ENCODE measurements at places on chromosomes 4 and X.
A peak's percentile ranks its signal among the peaks of the same experiment; 100 is the strongest.

- DNase-seq: no peak
These were observed 57.8 kb downstream of the PPP2R2C start for GRCh38 chr4:6414578-6414977.

- DNase-seq: no peak
These were observed 9.8 kb downstream of the ZBTB33 start for GRCh38 chrX:120260369-120260768.

DNA sequence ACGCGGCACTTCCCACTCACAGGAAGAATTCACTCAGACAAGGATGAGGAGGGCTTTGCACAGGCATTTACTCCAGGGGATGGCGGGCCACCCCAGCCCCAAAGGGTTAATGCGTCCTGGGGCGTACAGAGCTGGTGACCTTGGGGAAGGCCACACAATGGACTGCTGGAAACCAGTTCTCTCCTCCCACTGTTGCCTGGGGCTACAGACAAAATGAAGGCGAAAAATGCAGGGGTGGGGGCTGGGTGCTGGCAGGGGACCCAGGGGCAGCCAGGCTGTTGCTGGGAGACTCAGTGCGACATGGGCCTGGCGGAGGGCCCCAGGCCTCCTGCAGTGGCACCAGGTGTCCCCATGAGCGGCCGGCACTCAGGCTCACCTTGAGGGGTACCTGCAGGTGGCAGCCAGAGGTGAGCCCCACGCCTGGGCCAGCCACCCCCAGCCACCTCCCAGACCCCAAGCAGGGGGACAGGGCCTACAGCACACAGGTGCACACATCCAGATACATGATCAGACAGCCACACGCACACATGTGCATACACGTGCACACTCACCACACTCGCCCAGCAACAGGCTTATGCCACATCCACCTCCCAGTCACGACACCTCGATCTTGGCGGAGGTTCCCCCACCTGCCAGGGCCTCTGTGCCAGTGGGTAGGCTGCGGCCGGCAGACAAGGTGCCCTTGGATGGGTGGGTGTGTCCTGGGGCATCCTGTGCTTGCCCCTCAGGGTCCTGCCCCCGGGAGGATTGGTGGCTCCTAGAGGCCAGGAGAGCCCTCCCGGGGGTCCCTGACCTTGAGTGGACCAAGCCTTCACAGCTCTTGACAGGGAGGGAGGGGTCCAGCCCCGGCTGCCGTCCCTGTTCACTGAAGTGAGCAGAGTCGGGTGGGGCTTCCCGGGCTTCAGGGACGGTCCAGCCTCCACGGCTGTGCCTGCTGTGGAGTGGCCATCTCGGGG, 13.1 kb downstream of the NAT8L start:
- peak; percentile 12 for DNase-seq

DNA sequence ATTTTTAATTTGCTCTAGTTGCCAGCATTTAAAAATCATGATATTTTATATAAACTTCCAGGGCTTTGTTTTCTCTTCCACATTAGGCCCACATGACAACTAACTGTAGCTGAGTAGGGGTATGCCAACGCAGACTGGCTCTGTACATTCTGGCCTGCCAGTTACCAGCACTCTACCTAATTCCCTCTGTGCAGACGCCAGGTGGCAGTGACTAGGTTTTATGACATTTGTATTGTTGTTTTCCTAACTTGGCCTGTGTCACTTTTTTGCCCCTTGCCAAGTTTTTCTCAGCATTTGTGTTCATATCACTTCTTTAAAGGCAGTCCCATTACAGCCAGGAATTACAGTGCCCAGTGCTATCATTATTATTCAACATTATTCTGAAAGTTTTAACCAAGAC, 347.5 kb downstream of the NKX6-1 start:
- no peak for DNase-seq

DNA sequence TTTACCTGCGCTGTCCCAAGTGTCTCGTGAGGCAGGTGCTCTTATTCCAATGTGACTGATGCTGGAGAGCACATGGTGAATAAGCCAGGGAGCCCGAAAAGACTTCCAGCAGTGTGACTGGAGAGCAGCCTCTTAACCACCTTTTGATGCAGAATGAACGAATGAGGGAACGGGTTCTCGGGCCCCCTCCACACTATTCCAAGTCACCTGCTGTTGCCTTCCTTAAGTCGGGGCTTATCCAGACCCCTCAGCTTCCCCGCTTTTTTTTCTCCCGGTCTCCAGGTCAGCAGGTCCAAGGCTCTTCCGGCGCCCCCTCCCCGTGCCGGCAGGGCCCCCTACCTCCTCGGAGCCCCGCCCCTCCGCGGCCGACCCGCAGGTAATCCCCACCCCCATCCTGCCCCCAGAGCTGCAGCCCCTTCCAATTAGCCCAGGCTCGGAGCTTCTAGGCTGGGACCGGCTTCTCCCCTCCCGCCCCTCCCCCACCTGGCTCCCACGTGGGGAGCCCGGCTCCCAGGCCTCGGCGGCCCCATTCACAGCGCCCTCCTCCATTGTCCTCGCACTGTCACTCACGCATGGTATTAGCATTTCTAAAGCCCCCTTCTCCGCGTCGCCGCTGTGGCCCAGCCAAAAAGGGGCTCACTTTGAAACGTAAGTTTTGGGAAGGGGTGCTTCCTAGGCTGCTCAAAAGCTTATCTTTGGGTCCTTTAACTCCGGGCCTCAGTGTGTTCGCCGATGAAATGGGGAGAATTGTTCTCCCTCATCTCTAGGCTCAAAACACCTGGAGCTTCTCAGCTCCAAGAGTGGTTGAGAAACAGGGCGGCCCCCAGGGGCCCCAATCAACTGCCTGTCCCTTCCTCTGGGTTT, 56.2 kb upstream of the PJA1 start:
- DNase-seq: no peak

DNA sequence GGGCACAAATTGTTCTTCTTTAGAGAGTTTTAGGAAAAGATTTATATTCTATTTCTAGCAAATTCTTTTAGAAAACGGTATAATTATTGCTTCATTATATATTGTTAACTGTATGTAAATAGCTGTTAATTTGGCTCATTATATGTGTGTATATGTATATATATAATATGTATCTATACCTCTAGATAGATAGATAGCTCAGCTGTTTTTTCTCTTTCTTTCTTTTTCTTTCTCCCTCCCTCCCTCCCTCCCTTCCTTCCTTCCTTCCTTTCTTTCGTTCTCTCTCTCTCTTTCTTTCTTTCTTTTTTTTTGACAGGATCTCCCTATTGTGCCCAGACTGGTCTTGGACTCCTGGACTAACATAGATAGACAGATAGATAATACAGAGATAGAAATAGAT, 1538.8 kb downstream of the PCDH7 start:
- no peak for DNase-seq

DNA sequence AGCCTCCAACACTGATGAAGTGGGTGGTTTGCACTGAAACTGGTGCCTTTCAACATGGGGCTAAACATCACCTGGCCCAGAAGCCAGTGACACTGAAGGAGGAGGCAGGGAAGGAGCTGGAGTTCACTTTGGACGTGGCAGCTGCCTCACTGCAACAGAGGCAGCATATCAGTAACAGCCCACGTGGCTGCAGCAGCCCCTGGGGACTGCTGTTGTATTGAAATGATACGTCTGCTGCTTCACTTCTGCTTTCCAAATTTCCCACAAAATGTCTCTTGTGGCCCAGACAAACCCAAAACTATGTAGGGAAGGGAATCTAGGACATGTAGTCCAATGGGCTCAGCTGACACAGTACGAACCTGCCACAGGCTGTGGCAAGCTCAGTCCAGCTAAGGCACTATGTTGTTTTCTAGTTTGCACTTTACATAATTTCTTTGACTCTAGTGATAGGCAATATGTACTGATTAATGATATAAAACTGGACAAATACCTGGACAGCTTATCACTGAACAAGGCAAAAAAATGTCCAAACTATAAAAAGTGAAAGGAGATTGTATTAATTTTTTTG, 84.7 kb upstream of the RAPGEF2 start:
- DNase-seq: peak; percentile 48

DNA sequence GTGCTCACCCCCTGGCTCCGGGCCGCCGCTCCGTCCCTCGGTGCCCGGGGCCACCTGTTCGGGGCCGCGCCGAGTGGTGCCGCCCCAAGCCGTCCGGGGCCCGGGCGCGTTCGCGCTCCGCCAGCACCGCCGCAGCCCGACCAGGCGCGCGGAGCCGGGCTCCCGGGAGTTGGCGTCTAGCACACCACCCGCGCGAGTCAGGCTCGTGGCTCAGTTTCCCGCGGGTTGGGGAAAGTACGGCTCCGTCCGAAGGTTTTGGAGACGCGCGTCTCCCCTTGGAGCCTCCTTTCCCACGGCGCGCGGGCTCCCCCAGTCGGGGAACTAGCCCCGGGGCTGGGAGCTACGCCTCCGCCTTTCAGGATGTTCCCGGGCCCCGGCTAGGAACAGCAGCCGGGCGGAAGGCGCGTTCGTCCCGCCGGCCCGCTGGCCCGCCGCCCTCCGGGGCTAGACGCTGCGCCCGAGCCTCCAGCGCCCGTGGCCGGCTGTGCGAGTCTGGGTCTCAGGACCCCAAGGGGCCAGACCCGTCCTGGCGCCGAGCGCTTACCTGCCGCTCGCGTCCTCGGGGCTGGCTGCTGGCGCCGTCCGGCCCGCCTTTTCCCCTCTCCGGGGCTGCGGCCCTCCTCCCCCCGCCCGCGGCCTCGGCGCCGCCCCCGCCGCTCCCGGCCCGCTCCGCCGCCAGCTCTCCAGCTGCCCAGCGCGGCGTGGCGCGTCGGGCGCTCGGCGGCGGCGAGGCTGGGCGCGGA, at the start of gene ADGRG2:
TSS of gene ADGRG2 (minus strand) at position 571 of the 743 bp plus-strand sequence. CDS start 53,634 bp downstream, outside the sequence.
- DNase-seq: peak; percentile 28

GRCh38 chrX:56788229-56788628, 59.2 kb downstream of the NBDY start:
- DNase-seq: no peak

- DNase-seq: no peak
These were observed 21.9 kb downstream of the ARX start for GRCh38 chrX:24993879-24994278.

- DNase-seq: peak; percentile 65
These were observed at the start of gene TASL for GRCh38 chrX:30577362-30577991. Gene TASL, minus strand, starts transcription at chrX:30577766. Its CDS starts 17,411 bp downstream, at chrX:30560355.

DNA sequence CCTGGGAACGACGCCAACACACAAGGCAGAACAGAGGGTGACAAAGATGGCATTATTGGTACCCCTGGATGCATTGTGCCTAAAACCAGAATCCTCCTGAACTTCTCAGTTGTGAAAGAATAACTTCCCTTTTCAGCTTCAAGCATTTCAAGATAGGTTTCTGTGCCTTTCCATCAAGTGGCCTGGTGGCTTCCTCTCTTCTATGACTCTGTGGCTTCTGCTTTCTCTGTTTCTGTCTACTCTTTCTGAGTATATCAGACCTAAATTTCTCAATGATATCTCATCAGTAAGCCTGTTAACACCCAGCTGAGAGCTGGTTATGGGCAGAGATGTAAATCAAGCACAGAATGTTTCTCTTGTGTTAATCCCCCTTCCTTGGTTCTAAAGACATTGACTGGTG, 21.4 kb upstream of the FAM9B start:
- no peak for DNase-seq

GRCh38 chr4:78707793-78708192, 68.4 kb upstream of the BMP2K start:
- no peak for DNase-seq

DNA sequence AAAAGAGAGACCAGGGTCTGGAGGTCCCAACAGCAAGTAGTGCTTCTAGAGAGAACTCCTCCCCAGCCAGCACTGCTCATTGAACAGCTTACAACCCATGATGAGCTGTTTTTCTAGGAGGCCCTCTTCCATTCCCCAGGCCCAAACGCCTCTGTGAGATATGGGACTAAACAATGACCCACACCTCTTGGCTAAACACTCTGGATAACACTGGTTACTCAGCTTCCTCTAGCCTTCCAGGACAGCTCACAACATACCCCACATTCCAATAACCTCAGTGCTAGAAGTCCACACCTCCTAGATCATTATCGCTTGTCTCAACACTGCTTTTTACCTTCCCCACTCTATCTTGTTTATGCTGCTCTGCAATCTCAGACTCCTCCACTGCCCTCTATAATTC, 35.4 kb upstream of the PGRMC2 start:
- no peak for DNase-seq

GRCh38 chr4:156609421-156609820, 362.2 kb downstream of the PDGFC start:
- DNase-seq: no peak

- no peak for DNase-seq
These were observed 4.4 kb upstream of the HTATSF1 start for GRCh38 chrX:136493011-136493410.

DNA sequence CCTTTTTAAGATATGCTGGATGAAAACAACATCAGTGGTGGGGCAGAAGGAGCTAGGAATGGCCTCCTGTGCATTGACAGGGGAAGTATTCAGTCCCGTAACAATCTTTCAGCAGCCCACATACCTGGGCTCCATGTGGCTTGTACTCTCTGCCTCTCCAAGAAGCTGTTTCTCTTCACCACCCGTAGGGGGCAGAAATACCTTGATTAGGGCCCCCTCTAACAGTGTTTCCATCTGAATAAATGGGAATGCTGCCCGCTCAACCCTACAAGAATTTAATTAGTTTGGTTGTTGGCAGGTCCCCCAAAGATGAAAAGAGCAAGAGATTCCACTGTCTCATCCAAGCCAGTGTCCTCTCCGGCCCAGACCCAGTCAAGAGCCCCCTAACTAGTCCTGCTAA, 155.2 kb downstream of the SMIM20 start:
- DNase-seq: peak; percentile 45

- no peak for DNase-seq
These were observed 402.8 kb upstream of the CXorf51A start for GRCh38 chrX:147217334-147217733.

GRCh38 chrX:78950009-78950835, 5.0 kb downstream of the P2RY10 start:
- DNase-seq: no peak

GRCh38 chrX:57652705-57653104, 27.4 kb downstream of the NLRP2B start:
- no peak for DNase-seq

DNA sequence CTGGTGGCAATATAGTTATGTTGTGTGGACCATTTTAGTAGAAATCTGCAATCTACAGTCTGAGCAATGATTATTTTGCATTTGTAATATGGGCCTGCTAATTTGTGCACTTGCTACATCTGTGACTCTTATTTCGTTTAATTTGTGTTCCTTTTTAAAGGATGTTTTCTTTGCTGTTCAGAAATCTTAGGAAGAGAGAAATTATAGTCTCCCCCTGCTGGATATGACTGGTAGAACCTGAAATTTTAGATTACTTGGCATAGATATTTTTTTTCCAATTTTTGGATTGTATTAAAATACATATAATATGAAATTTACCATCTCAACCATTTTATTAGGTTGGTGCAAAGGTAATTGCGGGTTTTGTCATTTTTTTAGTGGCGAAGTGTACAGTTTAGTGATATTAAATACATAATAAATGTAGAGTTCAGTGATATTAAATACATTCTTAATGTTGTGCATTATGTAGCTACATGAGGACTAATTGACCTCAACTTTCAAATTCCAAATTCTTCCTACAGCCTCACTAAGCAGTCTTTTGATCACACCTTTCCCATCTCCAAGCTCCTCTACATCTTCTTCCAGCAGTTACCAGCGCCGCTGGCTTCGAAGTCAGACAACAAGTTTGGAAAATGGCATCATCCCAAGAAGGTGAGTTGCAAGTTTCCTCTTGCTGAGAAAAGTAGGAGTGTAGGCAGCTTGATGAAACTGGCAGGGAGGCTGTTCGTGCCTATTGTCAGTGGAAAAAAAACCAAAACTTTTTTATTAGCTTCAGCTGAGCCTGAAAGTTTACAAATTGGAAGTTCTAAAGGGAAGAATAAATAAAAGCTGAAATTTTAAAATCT, 82.2 kb downstream of the FNIP2 start:
- DNase-seq: peak; percentile 23
